ENCODE measurements at places on chromosomes 3 and 15.

- DNase-seq, result no peak
Measured at GRCh38 chr3:4514916-4515315, 21.8 kb downstream of the ITPR1 start.

DNA sequence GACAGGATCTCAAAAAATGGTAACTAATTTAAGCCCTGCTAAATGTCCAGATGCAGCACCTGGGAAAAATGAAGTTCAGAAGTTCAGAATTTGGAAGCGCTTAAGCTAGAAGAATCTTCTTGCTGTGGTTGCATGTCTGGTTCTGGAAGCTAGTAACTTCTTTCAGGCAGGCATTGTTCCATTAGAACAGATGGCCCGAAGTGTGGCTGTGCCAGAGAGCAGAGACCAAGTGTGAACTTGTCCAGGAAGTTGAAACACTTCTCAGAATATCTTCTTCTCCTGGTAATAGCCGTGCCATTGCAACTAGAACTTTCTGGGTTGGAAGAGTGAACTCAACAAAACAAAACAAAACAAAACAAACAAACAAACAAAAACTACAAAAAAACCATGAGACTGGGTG is 80.0 kb downstream of the MITF start:
- DNase-seq, result no peak

DNA sequence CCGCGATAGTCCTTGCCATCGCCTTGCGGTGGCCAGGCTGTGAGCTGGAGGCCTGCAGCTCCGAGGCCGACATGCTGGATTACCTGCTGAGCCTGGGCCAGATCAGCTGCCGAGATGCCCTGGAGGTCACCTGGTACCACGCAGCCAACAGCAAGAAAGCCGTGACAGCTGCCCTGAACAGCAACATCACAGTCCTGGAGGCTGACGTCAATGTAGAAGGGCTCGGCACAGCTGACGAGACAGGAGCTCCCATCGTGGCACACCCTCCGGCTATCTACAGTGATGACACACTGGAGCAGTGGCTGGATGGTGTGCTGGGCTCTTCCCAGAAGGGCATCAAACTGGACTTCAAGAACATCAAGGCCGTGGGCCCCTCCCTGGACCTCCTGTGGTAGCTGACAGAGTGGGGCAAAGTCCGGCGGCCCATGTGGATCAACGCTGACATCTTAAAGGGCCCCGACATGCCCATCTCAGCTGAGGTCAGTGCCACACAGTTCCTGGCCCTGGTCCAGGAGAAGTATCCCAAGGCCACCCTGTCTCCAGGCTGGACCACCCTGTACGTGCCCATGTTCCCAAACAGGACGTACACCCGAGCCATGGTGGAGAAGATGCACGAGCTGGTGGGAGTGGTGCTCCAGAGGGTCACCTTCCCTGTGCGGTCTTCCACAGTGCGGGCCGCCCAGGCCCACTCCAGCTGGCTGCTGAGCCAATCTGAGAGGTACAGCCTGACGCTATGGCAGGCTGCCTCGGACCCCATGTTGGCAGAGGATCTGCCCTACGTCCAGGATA is 70.2 kb downstream of the FAM43A start:
- no peak for DNase-seq

DNA sequence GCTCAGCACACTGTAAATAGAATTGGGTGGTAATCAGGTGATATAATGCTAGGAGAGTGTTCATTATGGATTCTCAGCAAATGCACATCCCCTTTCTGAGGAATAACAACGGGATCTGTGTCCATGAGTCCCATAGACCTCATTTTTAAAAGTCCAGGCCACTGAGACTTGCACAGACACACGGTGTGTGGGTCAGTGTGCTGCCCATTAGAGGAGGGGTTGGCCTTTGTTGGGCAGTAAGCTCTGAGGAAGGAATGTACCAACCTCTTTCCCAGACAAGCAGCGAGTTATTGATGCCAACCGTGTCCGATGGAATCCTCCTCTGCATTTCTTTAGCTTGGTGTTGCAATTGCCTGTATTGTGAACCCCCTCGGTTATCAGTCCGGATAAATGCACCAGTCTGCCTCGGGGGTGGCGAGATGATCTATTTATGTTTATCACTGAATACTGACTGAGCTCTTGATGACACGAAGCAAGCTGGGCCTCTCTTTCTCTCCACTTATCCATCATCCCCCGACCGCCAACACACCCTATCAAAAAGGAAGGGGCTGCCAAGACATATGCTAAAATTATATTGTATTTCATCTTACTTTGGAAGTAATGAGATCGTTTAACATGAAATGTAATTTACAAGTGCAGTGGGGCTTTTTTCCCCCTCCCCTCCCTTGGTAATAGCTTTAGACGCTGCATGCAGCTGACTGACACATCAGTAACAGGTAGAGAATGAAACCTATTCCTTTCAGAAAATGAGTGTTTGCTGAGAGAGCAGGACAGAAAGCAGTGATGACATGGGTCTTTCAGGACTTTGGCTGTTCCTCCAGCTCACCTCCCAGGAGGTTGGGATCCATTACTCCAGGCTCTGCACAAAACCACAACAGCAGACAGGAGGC is 126.6 kb upstream of the ST8SIA2 start:
- DNase-seq, result no peak

DNA sequence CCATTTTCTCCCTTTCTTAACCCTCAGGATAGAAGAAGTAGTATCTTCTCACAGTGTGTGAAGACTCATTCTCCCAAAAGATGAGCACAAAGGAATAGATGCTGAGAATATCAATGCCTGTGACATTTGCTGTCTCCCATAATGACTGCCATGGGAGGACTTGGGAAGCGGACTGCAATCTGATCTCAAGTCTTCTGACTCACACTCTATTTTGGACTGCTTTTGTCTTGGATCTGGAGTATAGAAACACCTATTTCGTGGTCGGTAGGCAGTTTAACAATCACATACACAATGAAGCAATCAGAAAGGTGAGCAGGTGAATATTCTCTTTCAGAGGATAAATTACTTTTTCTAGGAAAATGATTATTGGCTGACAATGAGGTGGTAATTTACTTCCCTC is 852.0 kb downstream of the FHIT start:
- no peak for DNase-seq

DNA sequence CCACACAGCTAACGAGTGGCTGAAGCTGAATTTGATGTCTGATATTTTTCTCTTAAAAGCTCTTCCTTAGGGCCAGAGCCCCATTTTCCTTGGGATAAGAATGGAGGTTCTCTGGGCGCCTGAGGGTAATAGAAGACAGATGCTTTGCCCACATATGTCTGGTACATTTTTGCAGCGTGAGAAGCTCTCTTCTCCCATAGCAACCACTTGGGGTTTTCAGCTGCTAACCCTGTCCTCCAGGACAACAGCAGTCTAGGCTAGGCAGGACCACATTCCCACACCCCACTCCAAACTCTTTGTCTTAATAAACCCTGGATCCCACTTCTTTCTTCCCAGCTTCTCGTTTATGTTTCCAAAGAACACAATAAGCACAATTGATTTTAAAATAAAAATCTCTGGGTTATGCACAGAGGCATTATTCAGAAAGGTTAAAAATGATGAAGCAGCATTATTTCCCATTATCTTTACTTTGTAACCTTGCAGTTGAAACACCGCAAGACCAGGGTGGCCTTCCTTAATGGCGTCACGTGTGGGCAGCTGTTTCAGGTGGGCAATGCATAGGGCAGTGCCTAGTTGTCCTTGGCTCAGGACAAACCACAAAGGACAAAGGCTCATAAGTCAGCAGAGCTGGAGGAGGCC is 56.5 kb upstream of the NTRK3 start:
- no peak for DNase-seq

DNA sequence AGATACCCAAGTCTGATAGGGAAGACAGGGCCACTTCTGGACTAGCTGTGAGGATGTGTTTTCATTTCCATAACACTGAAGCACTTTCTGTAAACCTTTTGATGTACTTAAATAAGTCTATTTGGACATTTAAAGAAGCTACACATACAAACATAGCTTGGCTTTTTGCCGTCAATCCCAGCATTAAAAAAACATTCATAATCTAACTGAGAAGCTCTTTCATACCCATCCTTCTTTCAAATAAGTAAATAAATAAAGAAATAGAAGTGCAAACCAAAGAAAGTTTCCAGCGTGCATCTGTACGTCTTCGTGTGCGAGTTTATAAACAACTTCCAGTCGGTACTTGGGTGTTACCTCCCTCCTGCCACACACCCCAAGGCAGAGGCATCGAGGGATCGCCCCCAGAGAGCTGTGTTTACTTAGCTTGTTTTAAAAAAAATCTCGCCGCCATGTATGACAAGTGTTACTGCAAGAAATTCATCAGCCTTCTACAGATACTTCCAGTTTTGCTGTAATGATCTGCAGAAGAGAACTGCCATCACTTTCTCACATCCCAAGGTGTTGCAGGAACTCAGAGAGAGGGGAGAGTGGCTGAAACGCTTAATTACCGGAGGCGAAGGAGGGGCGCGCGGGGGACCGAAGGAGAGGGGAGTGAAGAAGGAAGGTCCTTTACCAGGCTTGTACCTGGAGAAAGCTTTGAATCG is 9.0 kb upstream of the MEIS2 start:
- no peak for DNase-seq

- no peak for DNase-seq
Measured at GRCh38 chr3:155097009-155097349, 16.9 kb downstream of the MME start.

- DNase-seq, result no peak
Measured at GRCh38 chr3:44678480-44679116, 30.1 kb downstream of the ZNF35 start.

DNA sequence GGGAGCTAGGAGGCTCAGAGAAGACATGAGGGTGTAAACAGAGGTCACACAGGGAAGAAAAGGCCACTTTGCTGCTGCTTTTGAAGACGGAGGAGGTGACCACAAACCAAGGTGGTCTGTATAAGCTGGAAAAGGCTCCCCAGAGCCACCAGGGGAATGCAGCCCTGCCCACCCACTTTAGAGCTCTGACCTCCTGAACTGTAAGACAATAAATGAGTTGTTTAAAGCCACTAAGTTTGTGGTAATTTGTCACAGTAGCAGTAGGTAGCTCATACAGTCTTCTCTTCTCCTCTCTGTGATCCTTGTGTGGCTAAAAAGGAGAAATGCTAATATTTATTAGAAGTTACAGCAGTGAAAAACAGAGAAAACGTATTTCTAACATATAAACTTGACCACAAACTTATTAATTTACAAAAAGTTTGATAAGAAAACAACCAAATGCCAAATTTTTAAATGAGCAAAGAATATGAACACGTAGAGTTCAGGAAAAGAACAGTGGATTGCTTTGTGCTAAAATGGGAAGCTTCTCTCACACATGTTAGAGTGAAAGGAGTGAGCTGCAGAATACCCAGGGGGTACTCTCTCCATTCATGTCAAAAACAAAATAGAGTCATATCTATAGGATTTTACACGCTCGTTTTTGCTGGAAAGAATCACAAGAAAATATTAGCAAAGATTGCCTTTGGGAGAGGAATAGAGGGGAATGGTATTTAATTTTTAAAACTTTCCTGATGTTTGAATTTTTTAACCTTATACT is 71.0 kb downstream of the NOX5 start:
- no peak for DNase-seq

GRCh38 chr15:68783226-68784058 is 37.3 kb downstream of the ANP32A start:
- DNase-seq, result no peak

DNA sequence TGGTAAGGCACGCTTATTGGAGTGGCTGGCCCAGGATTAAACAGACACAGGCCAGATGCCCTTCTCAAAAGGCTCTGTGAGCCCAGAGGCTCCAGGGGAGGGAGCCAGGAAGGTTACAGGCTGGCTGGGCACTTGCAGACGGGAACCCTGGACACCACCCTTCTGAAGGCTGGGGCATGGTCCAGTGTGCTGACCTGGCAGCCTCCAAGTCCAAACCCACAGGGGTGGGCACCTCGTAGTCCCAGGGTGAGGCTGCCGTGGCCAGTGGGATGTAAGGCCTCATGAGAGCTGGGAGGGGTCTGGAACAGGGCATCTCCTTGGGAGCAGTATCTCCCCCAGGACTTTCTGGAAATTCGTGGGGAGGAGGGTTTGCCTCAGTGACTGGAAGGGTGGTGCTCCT is 19.6 kb downstream of the EFCC1 start:
- no peak for DNase-seq

DNA sequence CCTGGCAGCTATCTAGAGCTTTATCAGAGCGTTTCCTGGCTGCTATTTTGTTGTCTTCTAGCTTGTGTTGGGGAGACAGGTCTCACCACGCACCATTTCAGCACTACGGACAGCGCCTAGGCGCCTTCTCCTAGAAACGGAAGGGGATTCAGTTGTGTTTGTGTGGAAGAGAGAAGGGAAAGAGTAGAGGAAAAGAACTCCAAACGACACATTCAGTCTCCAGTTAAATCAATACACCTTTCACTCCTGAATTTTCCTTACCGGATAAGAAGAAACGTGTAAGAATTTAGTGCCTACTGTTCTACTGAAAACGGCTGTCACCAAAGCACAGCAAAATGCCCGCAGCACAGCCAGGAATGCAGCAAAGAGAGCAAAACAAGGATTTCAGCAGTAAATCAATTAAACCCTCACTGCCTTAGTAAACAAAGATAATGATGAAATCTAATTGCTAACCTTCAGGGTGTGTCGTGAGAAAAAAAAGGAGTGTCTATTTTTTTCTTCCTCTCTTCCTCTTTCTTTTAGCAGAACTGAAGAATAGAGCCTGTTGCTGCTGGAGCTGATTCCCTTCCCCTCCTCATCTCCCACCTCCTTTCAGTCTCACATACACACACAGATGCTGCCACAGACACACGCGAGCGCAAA is 412 bp upstream of the CTXN2 start:
- no peak for DNase-seq

- no peak for DNase-seq
Measured at GRCh38 chr3:120661945-120662344, 20.1 kb downstream of the HGD start.

DNA sequence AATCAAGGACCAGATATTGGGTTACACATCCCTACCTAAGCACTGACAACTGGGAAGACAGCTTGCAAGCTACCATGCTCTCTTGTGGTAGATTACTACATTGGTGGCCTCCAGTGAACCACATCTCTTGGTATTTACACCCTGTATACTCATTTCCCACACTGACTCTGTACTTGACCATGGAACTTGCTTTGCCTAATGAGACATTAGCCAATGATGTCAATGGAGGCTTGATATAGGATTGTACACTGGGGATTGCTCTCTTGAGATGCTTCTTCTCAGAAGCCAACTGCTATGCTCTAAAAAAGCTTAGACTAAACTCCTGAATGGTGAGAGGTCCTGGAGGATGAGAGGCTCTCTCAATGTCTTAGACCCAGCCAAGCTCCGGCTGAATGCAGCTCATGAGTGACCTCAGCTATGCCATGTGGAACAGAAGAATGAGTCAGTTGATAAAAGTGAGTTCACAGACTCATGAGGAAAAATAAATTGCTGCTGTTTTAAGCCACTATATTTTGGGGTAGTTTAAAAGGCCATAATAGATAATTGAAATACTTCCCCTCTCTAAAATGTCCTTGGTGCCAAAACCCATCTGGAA is 61.5 kb upstream of the GALNT15 start:
- DNase-seq, result no peak

DNA sequence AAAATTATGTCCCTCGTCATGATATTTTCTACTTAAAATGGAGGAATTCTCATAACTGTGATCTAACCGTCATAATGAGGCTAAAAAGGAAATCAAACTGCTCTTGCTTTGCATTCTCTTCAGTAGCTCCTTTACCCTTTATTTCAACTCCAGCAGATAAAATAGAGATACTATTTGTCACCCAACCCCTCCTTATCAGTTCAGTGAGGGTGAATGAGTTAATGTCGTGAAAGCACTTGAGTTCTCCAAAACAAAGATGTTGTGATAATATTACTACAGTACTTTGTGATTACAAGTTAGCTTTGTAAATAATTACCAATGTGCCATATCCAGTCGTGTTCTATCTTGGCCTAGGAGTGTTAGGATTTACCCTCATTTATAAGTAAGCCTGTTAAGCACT is 63.4 kb upstream of the ANKRD28 start:
- no peak for DNase-seq

- DNase-seq, result no peak
Measured at GRCh38 chr15:33494306-33494705, 183.5 kb downstream of the RYR3 start.

All from esophagus squamous epithelium (tissue), 5 donors.